Left renal cortex interstitium (tissue), 4 donors: ENCODE measurements at places on chromosomes 2 and 18. TPM values are rescaled to one million over a fixed set of nuclear protein-coding genes. Genes with fewer than 3 reads are reported as not detected.

The HK2 gene
- polyA plus RNA-seq: 12.8 TPM

The NCKAP5 gene
- polyA plus RNA-seq: 8.1 TPM

DNA sequence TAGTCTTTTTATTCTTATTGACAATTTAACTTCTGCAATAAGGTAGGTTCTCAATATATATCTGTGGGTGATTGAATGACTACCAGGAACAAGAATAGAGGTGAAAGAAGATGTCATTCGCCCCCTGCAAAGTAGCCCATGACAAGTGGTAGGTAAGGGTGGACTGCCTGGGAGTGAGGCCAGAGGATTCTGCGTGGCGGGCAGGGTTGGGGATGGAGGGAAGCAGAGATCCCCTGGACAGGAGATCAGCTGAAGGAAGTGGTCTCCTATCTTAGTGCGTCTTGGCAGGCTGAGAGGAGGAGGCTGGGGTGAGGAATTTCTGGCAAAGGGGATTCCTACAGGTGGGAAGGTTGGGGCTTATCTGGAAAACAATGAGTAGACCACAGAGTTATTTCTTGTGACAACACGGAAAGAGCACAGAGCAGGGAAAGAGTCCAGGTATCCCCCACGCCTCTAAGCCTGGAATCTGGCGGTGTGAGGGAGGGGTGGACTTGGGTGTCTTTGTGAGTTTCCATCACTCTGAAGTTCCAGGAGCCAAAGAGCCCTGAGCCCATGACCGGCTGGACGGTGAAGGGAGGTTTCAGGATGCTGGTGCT, 21.5 kb upstream of the MYCN start:
- no peak for DNase-seq

GRCh38 chr2:141329964-141330363, 800.9 kb downstream of the LRP1B start:
- no peak for DNase-seq

- no peak for DNase-seq
These were observed 16.5 kb downstream of the BOK start for GRCh38 chr2:241574911-241575623.

GRCh38 chr2:227474410-227474809, 2.5 kb downstream of the AGFG1 start:
- DNase-seq: no peak

The SP140 gene
- polyA plus RNA-seq: 1.4 TPM

DNA sequence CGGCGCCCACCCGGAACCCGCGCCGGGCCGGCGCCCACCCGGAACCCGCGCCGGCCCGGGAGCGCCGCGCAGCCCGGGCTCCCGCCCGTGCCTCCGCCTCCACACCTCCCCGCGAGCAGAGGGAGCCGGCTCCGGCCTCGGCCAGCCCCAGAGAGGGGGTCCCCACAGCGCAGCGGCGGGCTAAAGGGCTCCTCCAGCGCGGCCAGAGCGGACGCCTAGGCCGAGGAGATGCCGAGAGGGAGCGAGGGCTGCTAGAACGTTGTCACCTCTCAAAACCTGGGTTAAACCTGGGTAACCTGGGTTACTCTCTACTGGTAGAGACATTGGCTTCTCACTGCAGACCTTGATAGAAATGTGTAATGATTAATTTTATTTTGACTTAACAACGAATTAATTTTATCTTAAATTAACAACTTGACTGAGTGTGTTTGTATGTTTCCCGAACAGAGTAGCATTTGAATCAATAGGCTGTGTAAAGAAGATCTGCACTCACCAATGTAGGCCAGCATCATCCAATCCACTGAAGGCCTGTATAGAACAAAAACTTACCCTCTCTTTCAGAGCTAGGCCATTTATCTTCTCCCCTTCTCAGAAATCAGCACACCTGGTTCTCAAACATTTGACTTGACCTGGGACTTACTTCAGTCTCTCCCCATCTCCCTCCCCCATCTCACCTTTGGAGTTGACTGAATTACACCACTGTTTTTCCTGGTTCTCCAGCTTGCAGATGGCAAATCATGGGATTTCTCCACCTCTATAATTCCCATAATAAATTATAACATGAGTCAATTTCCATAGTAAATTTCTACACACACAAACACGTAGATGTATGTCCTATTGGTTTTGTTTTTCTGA, 242.7 kb downstream of the ASXL3 start:
- no peak for DNase-seq

The DYNAP gene
- 0.08 TPM for polyA plus RNA-seq

DNA sequence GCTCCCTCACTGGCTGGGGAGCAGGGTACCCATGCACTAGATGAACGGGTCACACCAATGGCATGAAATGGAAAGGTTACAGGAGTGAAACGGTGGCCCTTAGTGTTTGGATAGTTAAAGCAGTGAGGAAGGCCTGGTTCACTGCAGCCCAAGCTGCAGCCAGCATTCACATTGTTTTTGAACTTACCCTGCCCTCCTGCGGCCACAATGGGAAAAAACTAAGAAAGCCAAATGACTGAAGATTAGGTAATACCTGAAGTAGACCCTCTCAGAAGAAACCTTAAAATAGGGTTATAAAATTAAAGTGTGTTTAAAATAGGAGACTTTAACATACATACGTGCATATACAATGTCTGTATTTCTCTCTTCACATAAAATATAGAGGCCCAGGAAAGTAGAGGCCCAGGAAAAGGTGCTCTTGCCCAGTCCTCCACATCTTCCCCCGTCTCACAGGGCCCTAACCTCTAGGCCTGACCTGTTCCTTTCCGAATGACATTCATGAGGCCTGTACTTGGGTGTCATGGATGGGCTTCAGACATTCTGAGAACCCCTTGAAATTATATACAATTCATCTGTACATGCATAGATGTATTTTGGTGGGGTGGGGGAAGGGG, 33.3 kb downstream of the DOK1 start:
- peak; percentile 13 for DNase-seq

The SULT6B1 gene
- not detected for polyA plus RNA-seq

- DNase-seq: peak; percentile 44
These were observed 176.9 kb upstream of the MC4R start for GRCh38 chr18:60549338-60549960.

- DNase-seq: no peak
These were observed 122.1 kb downstream of the MGAT5 start for GRCh38 chr2:134375935-134376334.

DNA sequence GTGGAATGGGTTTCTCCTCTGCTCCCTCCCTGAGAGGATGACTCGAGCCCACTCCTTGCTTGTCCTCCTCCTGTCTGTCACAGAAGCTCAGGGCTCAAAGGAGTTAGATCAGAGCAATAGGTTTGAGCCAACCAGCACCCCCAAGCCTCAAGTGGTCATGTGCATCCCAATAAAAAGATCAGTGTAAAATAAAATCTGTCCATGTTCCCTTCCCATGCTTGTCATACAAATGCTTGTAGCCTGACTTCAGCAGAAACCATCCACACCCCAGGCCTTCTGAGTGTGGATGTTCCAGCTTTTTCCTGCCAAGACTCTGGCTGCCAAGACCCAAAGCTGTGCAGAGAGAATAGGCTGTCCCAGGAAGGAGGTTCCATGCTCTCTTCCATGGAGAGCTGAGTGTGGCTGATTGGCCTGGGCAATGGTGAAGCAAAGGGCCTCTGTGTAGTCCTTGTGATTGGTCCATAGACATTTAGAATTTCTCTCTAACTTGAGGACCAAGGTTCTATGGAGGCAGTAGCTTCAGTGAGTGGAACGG, 67.4 kb downstream of the GYPC start:
- DNase-seq: no peak

The CDH2 gene
- polyA plus RNA-seq: 69.8 TPM

- DNase-seq: no peak
These were observed 52.0 kb downstream of the ZFP36L2 start for GRCh38 chr2:43174368-43174916.

DNA sequence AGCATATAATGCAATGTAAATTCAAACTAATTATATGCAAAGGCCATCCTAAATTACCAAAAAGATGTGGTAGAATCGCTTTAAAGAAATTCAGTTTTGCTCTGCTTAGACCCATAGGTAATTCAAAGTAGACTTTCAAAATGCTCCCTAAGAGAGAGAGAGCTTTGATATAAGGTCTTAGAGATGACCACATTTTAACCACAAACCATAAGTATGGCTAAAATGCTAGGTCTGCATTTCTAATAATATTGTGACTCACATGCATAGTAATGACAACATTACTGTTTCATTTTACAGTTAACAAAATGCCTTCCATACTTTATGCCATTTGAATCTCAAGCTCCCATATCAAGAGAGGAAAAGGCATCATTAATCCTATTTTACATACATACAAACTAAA, 144.5 kb downstream of the RAD51AP2 start:
- DNase-seq: no peak

- DNase-seq: no peak
These were observed at the start of gene IL1RL1 for GRCh38 chr2:102310964-102311640. TSS of gene IL1RL1 (plus strand) at chr2:102311563. CDS start at chr2:102338265, 26,702 bp downstream.

The RGPD4 gene
- 0.05 TPM for polyA plus RNA-seq

The ZNF804A gene
- polyA plus RNA-seq: 2.0 TPM

DNA sequence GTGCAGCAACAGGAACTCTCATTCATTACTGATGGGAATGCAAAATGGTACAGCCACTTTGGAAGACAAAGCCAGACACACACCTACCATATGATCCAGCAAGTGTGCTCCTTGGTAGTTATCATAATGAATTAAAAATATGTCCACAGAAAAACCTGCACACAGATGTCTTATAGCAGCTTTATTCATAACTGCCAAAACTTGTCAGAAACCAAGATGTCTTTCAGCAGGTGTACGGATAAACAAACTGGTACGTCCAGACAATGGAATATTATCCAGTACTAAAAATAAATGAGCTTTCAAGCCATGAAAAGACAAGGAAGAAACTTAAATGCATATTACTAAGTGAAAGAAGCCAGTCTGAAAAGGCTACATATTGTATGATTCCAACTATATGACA, 50.4 kb downstream of the CHMP3 start:
- DNase-seq: no peak

- no peak for DNase-seq
These were observed 201.8 kb downstream of the OSR1 start for GRCh38 chr2:19156646-19157045.

GRCh38 chr18:22345718-22346117, 72.0 kb downstream of the CTAGE1 start:
- DNase-seq: no peak

DNA sequence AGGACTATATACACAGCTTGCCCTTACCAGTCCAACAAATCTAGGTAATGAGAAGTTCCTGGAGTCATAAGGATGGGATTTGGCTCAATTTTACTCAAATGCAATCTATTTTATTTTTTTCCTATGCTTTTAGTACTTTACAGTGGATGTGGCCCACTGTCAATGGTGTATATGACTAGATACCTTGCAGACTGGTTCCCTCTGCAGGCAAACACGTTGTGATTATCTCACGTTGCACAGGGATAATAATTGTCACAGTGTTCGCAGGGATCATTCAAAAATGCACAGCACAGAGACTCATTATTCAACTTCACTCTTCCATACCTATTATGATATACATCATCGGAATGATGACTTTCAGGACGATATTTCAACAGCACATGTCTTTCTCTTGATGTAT, 359.7 kb downstream of the MBD2 start:
- no peak for DNase-seq

The AFF3 gene
- polyA plus RNA-seq: 23.4 TPM

DNA sequence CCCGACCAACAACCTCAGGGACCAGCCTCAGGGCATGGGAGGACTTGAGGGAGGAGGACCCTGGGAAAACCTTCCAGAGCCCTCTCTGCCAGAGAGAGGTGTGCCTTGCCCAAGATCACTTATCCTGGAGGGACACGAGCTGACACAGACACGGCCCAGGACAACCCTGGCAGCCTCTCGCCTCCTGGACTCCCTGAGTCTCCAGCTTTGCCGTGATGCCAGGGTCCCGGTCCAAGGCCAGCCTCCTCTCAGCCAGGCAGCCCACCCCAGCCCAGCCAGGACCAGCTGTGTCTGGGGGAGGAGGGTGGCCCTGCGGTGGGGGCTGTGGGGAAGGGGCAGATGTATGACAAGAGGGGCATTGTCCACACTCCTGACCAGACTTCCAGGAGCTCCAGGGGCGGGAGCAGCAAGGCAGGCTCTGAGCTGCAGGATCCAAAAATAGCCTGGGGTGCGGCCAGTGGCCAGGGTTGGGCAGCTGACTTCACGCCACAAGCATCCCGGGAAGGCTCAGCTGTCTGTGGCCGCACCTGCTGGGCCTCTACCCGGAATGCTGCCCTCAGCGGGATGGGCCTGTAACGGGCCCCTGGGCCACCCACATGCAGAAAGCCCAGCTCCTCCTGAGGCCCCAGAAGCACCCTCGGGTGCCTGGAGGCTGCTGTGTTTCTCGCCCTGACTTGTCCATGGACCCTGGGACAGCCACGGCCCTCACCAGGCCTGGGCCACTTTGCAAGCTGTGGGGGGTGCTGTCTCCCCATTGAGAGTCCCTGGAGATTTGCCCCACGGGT, 65.5 kb upstream of the GPC1 start:
- no peak for DNase-seq

GRCh38 chr2:70995426-70995729, 705 bp upstream of the TEX261 start:
- DNase-seq: no peak

DNA sequence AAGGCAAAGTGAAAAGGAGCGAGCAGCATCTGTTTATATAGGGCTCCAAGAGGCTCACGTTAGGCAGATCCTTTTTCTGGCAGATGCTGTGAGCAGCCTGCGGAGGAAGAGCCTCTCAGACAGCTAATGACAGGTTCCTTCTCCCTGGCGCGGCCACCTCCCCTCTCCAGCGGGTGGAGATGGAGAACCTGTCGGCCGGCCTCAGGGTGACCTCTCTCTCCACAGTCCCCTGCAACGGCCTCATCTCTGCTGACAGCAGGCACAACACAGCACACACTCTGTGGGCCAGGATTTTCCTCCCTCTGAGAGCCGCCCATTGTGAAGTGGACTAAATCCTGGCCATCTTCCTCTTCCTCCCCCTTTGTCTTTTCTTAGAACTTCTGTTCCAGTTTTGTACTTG, 119.8 kb downstream of the PRKCE start:
- peak; percentile 17 for DNase-seq

GRCh38 chr2:216170076-216170763, 61.1 kb downstream of the XRCC5 start:
- DNase-seq: no peak

The SP5 gene
- 1.1 TPM for polyA plus RNA-seq

- DNase-seq: no peak
These were observed 151.6 kb upstream of the CAPN13 start for GRCh38 chr2:30958918-30959265.

GRCh38 chr2:240294514-240294913, 140.9 kb upstream of the GPC1 start:
- DNase-seq: no peak

The TMEFF2 gene
- 23.2 TPM for polyA plus RNA-seq

DNA sequence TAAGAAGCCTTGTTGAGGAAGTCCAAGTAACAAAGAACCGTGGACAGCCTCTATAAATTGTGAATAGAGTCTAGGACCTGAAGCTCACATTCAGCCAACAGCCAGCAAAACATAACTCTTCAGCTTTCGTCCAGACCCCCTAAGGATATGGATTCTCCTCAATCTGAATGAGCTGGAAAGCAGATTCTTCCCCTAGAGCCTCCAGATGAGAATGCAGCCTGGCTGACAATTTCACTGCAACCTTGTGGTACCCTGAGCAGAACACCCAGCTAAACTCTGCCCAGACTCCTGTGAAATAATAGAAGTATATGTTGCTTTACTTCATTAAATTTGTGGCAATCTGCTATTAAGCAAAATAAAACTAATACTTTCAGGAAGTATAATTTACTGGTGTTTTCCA, 483.5 kb upstream of the SLC8A1 start:
- DNase-seq: no peak

GRCh38 chr2:119657466-119658145, 21.4 kb upstream of the TMEM177 start:
- DNase-seq: no peak

- no peak for DNase-seq
These were observed 416.4 kb upstream of the HNMT start for GRCh38 chr2:137547842-137548241.
